PC-9 (cell line): ENCODE measurements at places on chromosomes 11 and 22.
A peak's percentile ranks its signal among the peaks of the same experiment; 100 is the strongest.

- peak; percentile 56 for DNase-seq
Measured at GRCh38 chr22:37472418-37473006, 13.7 kb downstream of the MFNG start.

DNA sequence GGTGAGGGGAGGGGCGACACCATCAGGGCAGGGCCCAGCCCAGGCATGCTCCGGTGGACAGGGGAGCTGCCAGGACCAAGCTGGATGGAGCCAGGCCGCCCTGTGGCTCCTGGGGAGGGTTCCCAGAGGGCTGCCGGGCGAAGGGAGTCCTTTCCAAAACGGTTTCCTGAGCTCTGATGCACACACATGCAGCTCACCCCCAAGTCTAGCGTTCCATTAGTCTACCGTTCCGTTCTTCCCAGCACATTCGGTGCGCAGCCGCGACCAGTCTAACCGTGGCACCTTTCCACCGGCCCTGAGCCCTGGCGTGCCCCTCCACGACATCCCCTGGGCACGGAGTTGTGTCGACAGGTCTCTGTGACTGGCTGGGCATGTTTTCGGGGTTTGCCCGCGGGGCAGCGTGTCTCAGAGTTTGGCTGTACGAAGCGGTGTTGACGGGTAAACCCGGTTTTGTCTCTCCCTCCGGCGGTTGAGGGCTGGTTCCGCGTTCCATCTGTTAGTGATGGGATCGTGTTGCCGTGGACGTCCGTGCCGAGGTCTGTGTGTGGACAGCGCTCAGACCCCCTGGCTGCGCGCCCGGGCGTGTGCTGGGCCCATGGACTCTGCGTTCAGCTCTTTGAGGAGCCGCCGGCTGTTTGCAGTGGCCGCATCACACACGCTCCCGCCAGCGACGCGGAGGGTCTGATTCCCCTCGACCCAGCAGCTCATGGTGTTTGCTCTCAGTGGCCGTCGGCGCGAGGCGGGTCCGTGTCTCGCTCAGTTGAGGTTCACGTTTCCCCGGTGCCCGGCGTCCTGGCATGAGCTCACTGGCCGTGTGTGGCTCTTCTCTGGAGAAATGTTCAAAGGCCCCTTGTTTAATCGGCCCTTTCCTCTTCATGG is 121.2 kb downstream of the IGLL1 start:
- no peak for DNase-seq

GRCh38 chr11:3154001-3154599 is 11.0 kb downstream of the OSBPL5 start:
- no peak for DNase-seq

DNA sequence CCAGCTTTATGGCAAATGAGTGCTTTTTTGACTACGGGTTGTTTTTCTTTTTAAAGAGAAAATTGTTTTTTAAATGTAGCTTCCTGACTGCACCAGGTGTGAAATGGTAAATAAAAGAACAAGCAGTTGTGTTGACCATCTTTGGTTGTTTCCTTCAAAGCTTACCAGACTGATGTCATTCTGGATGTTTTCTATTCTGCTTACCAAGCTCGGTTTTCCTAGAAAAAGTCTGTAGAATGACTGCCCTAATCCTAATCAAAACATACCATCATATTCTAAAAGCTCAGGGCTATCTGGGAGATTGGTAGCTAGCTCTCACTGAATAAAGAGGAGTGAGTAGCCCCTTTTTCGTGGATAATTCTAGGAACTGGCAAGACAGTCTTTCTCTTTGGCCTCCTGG is 77.7 kb downstream of the GAB2 start:
- DNase-seq: no peak

DNA sequence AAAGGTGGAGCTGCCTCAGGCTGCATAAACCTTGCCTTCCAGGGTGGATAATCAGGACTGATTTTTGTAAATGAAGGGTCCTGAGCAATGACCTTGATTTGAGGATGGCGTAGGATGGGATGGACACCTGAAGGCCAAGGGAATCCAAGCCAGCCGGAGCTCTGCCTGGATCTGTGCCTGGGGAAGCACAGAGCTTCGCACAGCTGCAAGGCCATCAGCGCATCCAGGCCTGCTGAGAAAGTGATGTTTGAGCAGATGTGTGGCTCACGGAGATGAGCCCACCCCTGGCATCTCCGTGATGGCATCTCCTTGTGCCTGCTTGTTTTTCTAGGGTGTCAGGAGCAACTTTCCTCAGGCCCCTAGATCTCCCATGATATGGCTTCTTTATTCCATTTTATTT is 23.3 kb downstream of the FAM83F start:
- DNase-seq: no peak

GRCh38 chr22:37164505-37164887 is 14.8 kb upstream of the IL2RB start:
- DNase-seq: no peak

DNA sequence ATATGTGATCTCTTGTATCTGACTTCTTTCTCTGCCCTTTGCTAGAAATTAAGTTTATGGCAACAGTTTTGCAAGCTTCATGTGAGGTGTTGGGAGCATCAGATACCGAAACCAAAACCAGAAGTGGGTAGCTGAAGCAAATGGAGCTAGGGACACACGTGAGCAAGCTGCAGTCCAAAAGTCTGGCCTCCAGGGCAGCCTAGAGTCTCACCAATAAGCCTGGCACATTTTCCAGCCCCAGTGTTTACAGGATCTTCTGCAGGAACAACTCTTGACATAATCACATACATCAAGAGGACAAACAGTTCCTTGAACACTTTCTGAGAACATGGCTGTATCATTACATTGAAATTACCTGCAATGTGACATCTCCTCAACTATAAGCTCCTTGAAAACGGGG is 114.1 kb downstream of the LARGE1 start:
- DNase-seq: no peak

DNA sequence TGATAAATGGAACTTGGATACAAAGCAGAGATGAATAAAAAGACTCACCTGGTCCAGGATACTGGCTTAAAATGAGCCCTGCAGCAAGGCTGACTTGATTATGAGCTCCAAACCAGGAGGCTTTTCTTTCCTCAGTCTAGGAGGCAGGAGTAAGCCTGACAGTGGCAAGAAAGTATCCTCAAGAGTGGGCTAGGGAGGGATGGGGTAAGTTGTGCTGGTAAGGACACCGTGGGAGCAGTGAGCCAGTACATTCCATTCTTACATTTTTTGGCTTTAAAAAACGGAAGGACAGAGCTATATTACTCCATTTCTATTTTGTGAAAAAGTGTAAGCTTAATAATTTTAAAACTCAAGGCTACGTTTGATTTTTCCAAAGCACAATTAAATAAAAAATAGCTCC is 187.1 kb upstream of the DDI1 start:
- DNase-seq: no peak

- DNase-seq: no peak
Measured at GRCh38 chr11:116262370-116262769, 510.4 kb downstream of the BUD13 start.

DNA sequence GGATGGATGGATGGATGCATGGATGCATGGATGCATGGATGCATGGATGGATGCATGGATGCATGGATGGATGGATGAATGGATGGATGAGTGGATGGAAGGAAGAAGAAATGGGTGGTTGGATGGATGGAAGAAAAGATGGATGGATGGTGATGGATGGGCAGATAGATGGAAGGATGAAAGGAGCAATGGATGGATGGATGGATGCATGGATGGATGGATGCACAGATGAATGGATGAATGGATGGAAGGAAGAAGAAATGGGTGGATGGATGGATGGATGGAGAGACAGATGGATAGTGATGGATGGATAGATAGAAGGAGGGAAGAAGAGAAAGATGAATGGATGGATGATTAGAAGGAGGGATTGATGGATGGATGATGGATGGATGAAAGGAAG is 30.2 kb upstream of the LINC01488 start:
- DNase-seq: no peak

DNA sequence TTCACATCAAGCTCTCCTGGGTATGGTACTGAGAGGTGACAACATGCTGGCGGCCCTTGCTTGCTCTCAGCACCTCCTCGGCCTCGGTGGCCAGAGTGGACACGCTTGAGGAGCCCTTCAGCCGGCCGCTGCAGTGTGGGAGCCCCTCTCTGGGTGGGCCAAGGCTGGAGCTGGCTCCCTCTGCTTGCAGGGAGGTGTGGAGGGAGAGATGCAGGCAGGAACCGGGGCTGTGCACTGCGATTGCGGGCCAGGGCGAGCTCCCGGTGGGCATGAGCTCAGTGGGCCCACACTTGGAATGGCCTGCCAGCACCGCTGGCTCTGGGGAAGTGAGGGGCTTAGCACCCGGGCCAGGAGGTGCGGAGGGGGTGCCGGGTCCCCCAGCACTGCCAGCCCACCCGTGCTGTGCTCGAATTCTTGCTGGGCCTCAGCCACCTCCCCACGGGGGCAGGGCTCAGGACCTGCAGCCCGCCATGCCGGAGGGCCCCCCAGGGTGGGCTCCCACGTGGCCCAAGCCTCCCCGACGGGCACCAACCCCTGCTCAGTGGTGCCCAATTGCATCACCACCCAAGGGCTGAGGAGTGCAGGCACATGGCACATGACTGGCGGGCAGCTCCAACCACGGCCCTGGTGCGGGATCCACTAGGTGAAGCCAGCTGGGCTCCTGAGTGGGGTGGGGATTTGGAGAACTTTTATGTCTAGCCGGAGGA is 106.2 kb downstream of the RAB38 start:
- no peak for DNase-seq

GRCh38 chr11:693415-693831 is 1.6 kb downstream of the DEAF1 start:
- DNase-seq: no peak

- DNase-seq: no peak
Measured at GRCh38 chr11:134425413-134425812, 13.4 kb upstream of the B3GAT1 start.

DNA sequence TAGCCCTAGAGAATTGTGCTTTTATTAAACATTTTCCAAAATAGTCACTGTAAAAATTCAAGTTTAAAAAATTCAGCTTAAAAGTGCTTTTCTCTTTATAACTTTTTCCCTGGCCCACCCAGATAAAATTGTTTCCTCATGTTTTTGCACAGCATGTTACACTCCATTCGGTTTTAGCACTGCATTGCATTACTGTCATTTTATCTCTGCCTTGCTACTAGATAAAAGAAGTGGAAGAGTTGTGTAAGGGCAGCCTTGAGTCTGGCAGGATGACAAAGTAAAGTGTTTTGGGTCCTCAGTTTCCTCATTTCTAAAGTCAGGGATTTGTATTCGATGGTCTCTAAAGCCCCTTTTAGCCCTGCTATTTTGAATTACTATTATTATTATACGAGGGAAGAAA is 99.8 kb downstream of the ATM start:
- no peak for DNase-seq

DNA sequence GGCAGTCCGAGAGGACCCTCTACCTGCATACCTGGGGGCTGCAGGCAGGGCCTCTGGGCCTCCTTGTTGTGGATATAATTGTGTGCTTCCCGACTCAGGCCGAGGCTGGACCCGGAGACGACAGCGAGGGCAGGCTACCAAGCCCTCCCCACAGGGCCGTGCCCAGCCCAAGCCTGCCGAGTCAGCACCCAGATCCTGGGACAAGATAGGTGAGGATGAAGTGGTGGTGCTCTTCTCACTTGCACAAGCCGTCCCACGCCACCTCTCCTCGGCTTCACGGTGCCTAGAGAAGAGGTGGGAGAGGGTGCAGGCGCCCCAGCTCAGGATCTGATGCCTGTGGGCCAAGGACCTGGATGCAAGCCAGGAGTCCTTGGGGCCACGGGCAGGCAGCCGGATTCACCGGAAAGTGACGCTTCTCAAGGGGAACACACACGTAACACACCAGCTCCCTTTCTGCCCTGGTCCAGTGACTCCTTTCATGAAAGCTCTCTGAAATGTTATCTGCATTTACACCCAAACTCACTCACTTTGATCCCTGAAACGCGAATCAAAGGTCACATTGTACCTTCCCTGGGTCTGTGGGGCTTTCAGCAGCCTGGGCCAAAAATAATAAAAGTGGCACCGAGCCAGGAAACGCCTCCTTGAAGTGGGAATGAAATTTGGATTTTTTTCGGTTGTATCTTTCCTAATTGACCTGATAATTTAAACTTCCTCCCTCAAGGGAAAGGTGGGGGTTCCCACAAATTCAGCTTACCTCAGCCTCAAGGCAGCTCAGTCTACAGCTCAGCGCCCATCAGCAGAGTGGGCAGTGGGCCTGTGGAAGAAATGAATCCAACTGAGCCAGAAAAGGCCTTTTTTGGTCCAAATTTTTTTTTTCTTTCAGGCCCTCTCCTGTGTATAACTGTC is 1.1 kb upstream of the GNB1L start:
- peak; percentile 47 for DNase-seq

GRCh38 chr11:57778318-57779037 is 16.9 kb downstream of the CTNND1 start:
- peak; percentile 99 for DNase-seq

- DNase-seq: no peak
Measured at GRCh38 chr11:19772480-19772879, 59.8 kb downstream of the NAV2 start.

DNA sequence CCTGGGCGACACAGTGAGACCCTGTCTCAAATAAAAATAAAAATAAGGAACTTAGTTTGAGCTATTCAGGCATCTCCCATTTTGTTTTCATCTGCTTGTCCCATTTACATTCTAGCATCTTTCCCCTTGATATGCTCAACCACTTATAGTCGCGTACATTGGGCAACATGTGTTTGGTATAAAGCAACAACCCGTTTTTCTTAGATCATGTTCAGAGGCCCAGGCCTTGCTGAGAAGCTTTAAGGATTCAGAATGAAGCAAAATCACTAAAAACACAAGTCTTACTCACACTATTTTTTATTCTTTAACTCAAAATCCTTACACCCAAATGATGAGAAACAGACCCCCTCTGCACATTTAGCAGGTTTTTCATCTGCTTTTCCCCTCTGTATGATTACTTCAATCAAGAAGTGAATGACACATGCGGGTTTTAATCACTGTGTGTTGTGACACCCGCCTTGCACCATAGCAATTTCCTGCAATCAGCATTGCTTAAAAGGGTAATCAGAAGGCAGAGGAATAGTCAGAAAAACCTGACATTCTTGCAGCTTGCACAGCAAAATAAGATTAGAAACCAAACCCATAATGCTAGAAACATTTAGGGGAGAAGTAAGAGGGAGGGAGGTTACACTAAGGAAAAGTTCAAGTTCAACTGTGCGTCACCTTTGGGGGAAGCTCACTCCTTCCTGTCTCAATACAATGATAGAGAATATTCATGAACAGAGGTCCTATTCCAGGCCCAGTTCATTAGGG is 25.9 kb downstream of the ALG9 start:
- peak; percentile 8 for DNase-seq

- DNase-seq: no peak
Measured at GRCh38 chr11:123357353-123357989, 72.6 kb upstream of the GRAMD1B start.

DNA sequence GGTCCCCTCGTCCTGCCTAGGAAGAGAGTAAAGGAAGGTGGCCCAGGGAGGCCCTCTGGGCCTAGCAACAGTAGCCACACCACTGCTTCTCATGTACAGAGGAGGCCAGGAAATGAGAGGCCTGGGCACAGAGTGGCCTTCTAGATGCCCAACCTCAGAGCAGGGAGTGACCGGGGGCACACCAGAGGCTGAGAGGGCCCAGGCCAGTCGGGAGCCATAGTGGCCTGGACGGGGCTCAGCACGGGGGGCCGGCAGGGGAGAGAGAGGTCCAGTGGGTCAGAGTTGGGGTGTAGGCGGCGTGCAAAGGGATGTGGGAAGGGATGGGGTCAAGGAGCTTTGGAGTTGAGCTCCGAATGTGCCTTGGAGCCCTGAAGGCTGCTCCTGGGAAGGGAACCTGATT is 25.0 kb upstream of the MYEOV start:
- DNase-seq: no peak

GRCh38 chr22:27603800-27604144 is 197.8 kb downstream of the MN1 start:
- no peak for DNase-seq
